Activated T-cell treated with anti-CD3 and anti-CD28 coated beads, Interleukin-2, amount 50 U/mL, for 72 hours (primary cell): ENCODE measurements at places on chromosomes 12 and 14.
A peak's percentile ranks its signal among the peaks of the same experiment; 100 is the strongest.

DNA sequence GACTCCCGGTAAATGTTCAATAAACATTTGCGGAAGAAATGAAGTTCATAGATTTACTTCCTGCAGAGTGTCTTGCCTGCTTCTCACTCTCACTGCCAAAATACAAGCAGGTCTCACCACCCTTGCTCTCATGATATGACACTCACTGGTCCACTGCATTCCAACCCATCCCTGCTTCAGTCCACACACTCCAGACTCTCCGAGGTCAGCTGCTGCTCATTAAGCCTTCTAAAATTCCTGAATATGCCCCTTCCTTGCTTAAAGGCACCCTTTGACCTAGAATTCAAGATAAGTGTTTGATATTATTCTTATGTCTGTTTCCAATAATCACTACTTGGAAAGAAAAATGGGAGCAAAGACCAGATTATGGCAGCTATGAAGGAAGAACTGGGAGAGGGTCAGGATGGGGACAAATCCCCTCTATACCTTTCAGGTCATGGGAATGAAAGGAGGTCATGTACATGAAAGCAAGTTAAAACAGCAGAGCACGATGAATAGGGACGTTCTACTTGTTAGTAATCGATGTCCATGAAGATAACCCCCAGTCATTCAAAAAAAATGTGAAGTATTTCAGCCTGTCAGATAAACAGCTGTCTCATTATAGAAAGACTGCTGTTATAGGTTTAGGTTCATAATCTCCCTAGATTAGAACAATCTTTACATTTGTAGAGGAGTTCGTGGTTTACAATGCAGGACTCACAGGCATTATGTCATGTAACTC, 10.5 kb upstream of the NID2 start:
- DNase-seq, result no peak

GRCh38 chr12:75998292-75999063, 33.1 kb downstream of the PHLDA1 start:
- no peak for DNase-seq

DNA sequence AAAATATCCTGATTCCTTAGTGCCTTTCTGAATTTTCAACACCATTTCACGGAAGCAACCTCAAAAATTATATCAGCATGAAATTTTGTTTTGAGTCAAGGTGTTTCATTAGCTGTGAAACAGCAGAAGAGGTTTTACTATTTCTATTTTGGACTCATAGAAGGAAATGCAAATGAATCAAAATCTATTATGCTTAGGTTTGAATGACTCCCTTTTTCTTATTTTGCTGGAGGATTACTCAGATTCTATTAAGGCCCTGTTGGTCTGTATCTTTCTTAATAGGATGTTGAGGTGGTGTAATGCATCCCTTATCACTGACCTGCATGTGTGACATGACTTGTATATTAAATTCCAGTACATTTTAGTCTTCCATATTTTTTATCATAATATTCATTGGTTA, 165.8 kb downstream of the TMTC2 start:
- DNase-seq, result no peak

GRCh38 chr12:59941461-59941860, 345.6 kb downstream of the SLC16A7 start:
- no peak for DNase-seq

- no peak for DNase-seq
These were observed 20.2 kb downstream of the P2RX2 start for GRCh38 chr12:132638541-132639408.

GRCh38 chr12:3047961-3048360, 29.2 kb upstream of the TSPAN9 start:
- DNase-seq, result no peak

GRCh38 chr12:5585178-5585577, 153.3 kb downstream of the NTF3 start:
- DNase-seq, result no peak

GRCh38 chr14:72892103-72892878, 1.6 kb downstream of the DPF3 start:
- peak; percentile 29 for DNase-seq

DNA sequence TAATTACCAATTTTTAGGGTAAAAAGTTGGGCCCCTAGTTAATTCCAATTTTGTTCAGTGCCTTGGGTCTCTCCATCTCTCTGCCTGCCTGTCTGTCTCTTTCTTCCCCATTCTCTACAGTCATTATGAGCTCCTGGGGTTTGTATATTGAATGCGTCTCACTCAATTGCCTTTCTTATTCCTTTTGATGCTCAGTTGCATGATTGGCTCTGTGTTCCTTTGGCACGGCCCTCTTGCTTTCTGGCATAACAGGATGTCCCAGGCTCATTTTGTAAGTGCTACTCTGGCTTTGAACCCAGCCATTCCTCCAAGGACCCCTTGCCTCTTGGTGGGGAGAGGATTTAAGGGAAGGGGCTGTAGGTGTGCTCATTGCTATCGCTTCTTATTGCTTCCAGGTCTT, 35.6 kb downstream of the ZNF664 start:
- DNase-seq, result no peak

DNA sequence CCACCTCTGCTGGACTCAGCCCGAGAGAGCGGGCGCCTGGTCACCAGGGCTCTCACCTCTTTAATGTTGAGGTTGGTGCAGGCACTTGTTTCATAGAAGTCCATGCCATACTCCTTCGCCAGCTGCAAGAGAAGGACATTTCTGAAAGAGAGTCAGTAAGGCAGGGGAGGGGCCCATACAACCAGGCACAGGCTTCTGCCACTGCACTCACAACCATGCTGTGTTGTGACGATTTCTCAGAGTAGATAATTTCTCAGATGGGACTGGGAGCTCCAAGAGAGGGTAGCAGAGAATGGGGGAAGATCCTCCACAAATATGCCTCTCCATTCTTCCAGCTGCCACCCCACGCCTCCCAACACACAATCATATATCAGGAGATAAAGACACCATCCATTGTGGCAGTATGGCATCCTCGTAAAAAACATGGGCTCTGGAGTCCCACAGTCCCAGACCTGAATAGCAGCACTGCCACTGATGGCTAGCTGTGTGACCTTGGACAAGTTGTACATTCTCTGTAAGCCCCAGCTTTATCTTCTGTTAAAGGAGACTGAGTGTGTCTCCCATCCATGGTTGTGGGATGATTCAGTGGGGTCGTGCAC, 6.2 kb upstream of the GPX2 start:
- no peak for DNase-seq

GRCh38 chr12:5163661-5164060, 120.0 kb downstream of the KCNA5 start:
- no peak for DNase-seq

DNA sequence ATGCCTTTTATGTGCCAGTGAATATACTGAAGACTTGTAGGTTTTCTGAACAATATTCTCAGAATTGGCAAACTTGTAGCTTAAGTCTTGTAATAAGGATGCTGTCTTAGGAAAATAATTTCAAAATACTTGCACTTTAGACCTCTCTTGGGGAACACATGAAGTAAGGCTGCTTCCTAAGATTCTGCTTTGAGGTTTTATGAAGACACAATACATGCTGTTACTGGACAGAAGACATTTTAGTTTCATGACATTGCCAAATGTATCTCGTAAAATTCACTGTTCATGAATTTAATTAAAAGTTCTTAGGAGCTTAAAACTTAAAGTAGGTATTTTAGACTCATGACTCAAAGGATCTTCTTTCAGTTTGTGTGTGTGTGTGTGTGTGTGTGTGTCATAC, 80.7 kb downstream of the RAD51B start:
- DNase-seq, result no peak

DNA sequence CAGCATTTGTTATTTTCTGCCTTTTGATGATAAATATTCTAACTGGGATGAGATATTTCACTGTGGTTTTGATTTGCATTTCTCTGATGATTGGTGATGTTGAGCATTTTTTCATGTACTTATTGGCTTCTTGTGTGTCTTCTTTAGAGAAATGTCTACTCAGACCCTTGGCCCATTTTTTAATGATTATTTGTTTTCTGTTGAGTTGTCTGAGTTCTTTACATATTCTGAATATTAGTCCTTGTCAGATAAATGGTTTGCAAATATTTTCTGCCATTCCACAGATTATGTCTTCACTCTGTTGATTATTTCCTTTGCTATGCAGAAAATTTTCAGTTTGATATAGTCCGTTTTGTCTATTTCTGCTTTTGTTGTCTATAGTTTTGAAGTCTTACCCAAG, 317.0 kb downstream of the CEP128 start:
- no peak for DNase-seq

DNA sequence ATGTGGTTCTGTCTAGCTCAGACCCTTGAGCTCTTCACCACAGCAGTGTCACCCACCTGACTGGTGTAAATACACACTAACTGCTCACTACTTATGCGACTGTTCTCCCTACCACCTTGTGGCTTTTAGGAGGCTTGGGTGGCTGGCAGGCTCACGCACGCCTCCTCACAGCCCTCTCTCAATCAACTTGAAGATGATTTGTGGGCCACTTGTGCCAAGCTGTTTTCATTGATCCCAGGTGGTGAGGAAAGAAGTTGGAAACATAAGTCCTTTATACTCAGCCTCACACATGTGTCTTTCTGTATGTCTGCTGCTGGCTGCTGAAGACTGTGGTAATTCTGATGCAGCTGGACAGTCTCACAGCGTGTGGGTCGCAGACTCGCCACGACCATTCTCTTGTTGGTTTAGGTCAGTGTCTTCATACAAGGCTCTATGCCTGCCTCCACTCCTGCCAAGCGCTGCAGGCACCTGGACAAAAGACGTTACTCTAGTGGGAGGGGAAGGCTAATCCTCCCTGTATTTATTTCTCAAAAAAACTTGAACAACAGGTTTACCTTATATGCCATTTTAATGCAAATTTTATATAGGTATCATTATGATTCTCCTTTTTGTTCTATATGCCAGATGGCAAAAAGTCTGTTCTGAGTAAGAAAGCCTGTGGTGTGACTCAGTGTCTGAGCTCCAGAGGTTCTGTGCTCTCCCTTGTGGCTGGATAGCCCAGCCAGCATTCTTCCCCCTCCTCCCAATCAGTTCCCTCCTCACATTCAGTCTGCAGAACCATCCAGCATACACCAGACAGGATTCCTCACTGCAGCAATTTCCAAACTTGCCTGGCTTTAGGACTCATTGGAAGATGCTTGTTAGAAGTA, 115.6 kb downstream of the DIP2B start:
- peak; percentile 62 for DNase-seq

- DNase-seq, result no peak
These were observed 21.4 kb upstream of the CKAP4 start for GRCh38 chr12:106269150-106269771.

- no peak for DNase-seq
These were observed 57.2 kb downstream of the ALG10B start for GRCh38 chr12:38373784-38374183.

GRCh38 chr12:48688836-48689235, 6.8 kb upstream of the KANSL2 start:
- no peak for DNase-seq

- DNase-seq, result peak; percentile 6
These were observed 113.9 kb upstream of the MYL2 start for GRCh38 chr12:111034083-111034885.

- no peak for DNase-seq
These were observed 39.7 kb downstream of the PSMA6 start for GRCh38 chr14:35331605-35332516.

DNA sequence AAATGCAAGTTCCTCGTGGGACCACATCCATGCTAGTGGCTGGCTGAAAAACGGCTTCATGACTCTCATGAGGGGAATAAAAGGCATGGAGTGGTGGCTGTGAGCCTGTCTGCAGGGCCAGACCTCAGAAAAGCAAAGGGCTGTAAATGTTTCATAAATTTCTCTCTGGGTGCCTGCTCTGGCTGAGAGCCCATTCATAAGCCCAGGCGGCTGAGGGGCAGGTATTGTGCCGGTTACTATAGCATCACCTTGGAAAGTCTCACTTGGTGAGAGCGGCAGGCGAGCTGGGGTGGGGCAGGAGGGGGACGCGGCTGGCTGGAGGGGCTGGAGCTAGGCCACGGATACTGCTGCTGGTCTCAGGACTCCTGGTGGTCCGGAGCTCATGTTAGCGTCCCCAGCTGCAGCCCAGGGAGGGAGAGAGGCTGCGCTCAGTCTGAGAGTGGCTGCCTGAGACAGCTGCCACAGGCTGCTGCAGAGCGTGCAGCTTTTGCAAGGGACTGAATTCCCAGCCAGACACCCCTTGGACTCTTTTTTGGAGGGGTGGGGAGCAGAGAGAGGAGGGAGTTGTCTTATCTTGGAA, at the start of gene SLC17A8:
SLC17A8 (plus strand) TSS at position 431 of the 580 bp plus-strand sequence. CDS start 318 bp downstream, outside the sequence.
- DNase-seq, result no peak
